ENCODE measurements at places on chromosomes 3 and 15.

- no peak for DNase-seq
These were observed 327.9 kb upstream of the EPHA3 start for GRCh38 chr3:88779482-88779881.

- DNase-seq = no peak
These were observed 124.9 kb downstream of the FBN1 start for GRCh38 chr15:48520376-48521155.

DNA sequence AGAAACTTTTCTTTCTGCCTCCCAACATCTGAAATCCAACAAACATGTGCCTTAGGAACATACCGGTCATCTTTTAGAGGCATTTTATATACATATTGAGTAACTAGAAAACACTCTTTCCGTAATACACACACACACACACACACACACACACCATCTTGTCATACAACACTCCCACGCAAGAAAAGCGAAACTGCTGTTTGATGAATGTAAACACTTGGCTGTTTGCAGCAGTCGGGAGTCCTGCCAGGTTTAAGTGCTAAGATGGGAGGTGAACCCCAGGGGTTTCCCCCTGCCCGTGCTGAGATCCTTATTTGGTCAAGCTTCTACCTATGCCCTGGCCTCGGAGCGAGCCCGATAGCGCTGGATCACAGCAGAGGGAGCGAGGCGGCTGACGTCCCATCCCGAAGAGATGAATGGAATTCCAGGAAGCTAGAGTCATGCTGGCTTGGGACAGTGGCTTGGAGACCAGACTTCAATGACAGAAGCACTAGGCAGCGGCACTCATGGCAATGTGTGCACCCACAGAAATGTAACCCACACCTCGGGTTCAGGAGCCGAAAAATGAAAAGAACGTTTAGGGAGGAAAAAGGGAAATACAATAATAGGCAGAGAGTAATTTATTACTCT is 1.3 kb upstream of the THBS1 start:
- no peak for DNase-seq

DNA sequence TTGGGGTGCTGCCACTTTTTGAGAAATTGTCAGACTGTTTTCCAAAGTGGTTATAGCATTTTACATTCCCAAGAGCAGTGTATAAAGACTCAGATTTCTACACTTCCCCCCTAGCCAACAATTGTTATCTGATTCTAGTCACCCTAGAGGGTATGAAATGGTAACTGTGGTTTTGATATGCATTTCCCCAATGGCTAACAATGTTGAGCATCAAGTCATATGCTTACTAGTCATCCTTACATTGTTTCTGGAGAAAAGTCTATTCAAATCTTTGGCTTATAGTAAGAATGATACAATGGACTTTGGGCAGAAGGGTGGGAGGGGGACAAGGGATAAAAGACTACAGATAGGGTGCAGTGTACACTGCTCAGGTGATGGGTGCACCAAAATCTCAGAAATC is 73.3 kb downstream of the CSNK1G1 start:
- DNase-seq = no peak

DNA sequence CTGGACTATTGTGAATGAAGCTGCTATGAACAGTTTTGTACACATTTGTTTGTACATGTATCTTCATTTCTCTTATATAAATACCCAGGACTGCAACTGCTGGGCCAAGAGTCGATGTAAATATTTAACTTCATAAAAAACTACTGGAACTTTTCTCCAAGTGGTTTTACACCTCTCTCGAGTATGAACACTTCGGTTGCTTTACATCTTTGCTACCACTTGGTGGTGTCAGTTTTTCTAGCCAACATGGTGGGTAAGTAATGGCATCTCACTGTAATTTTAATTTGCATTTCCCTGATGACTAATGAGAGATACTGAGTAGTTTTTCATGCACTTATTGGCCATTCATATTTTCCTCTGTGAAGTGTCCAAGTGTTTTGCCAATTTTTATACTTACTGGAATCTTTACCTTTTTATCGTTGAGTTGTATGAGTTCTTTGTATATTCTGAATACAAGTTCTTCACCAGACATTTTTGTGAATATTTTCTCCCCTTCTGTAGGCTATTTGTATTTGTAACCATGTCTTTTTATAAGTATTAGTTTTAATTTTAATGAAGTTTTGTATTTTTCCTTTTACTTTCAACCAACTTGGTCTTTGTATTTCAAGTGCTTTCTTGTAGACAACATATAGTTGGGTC is 44.4 kb downstream of the PCOLCE2 start:
- no peak for DNase-seq

- DNase-seq = no peak
These were observed 22.0 kb downstream of the AADAC start for GRCh38 chr3:151835751-151836525.

DNA sequence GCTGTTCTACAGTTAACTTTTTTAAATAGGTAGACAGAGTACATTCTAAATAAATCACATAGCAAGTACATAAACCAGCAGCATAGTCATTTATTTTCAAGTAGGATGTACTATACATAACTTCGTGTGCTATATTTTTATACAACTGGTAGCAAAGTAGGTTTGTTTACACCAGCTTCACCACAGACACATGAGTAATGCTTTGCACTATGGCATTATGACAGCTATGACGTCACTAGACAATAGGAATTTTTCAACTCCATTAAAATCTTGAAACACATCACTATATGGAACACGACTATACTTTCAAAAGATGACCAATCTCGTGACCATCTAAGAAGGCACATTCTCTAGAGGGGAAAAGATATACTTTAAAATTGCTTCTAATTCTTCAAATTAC is 3.5 kb downstream of the TEX55 start:
- DNase-seq = no peak

DNA sequence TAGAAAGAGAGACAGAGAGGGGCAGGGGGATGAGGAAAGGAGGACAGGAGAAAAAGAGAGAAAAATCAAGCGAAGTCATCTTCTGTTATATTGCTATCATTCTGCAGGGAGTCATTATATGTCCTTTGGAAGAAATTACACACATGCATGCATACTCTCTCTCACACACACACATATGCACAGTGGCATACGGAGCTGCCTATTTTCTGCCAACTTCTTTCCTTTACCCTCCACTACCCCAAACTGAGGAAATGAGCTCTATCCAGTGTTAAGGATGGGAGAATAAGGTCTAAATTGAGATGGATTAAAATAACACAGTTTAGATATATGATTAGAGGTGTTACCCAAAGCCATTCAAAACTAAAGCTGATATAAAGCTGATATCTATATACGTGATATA is 48.8 kb downstream of the PDZRN3 start:
- DNase-seq = no peak

GRCh38 chr15:38085114-38085513 is 150.7 kb downstream of the TMCO5A start:
- DNase-seq = no peak

Measured in activated CD8-positive, alpha-beta memory T cell treated with anti-CD3 and anti-CD28 coated beads, Interleukin-2, amount 50 U/mL, for 4 hours (primary cell).